ENCODE measurements at places on chromosomes 1 and 21.

DNA sequence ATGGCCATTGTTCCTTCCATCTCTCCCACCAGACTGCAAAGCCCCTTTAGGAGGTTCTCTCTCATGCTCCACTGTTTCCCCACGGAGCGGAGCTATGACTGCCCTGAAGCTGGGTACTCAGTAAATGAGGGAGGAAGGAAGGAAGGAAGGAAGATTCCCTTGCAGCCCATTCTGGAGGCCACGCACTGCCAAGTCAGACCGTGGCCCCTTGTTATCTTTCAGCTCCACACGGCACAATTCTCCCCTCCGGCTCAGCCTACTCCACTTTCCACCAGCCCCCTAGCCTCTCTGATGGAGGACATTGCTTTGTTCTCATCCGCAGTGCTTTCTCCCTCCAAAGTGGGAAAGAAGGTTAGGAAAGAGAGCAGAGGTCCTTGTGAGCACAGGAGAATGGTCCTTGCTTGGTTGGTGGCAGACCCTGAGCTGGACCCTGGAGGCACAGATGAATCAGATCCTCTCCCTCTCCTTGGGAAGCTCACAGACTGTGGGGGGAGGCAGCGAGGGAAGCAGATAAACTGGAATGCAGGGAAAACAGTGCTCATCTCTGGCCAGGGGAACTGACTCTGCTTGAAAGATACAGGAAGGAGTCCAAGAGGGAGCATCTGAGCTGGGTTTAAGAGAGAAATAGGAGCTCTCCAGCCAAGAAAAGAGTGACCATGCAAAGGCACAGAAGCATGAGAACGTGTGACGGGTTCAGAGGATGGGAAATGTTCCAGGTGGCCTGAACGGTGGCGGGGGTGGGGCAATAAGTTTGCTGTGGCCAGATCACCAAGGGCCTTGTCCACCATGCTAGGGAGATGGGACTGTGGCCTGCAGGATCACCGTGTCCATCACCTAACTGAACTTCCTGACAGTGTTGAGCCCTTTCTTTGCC is 52.6 kb downstream of the GLIS1 start:
- DNase-seq = no peak

GRCh38 chr1:121586369-121587229 is 401.8 kb downstream of the SRGAP2C start:
- DNase-seq = no peak

GRCh38 chr1:41409825-41410224 is 48.6 kb downstream of the FOXO6 start:
- DNase-seq = no peak

DNA sequence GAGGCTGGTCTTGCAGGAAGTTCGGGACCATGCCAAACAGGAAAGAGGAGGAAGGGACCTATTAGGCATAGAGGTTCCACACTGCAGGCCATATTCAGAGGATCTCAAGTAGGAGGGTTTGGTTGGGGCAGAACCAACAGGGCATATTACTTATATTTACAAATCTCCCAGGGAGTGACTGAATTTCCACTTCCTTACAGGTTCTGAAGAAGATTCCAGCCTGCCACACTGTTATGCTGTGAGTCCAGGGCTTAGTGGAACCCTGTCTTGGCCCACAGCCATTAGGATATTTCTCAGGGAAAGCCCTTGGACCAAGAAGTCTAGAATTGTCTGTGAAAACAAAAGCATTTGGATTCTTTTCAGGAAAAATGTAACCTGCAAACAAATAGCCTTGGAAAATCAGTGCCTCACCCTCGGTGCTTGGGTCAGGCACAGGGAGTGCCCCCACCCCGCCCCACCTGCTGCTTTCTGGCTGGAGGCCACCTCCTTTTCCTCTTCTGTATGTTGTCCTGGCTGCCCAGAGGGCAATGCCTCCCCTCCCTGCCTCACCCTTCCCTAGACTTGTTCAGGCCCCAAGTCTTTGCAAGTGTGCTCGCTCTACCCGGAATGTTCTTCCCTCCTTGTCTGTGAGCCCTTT is 41.0 kb upstream of the JUN start:
- DNase-seq = no peak

DNA sequence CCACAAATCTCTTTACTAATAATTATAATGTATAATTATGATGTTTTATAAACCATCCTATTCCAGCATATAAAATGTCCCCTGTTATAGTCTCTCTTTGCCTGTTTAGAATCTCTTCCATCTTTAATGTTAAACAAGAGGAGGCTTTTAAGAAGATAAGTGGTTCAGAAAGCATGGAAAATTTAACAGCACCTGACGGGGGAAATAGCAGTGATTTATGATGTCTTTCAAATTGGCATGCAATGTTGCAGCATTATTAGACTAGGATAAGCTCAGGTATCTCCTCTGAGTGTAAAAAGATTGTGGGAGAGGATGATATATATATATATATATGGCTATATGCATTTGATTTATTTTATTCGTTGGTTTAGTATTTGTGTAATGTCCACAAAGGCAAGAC is 24.4 kb downstream of the GIPC2 start:
- no peak for DNase-seq

DNA sequence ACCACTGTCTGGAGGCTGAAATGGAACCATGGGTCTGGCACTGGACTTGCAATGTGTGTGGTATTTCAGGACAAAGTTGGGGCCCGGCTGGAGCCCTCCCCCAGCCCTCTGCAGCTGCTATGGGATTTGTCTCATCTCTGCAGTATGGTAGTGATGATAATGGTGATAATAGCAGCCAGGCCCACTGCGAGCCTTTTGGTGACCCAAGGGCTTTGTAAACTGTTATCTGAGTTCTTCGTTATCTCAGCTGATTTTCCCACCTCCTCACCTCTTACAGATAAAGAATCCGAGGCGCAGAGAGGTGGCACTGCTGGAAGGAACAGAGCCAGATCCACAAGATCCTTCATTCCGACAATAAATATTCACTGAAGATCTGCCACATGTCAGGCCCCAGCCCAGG is 11.7 kb upstream of the WNT4 start:
- no peak for DNase-seq

GRCh38 chr1:234437423-234438171 is 41.4 kb downstream of the TARBP1 start:
- DNase-seq = no peak

DNA sequence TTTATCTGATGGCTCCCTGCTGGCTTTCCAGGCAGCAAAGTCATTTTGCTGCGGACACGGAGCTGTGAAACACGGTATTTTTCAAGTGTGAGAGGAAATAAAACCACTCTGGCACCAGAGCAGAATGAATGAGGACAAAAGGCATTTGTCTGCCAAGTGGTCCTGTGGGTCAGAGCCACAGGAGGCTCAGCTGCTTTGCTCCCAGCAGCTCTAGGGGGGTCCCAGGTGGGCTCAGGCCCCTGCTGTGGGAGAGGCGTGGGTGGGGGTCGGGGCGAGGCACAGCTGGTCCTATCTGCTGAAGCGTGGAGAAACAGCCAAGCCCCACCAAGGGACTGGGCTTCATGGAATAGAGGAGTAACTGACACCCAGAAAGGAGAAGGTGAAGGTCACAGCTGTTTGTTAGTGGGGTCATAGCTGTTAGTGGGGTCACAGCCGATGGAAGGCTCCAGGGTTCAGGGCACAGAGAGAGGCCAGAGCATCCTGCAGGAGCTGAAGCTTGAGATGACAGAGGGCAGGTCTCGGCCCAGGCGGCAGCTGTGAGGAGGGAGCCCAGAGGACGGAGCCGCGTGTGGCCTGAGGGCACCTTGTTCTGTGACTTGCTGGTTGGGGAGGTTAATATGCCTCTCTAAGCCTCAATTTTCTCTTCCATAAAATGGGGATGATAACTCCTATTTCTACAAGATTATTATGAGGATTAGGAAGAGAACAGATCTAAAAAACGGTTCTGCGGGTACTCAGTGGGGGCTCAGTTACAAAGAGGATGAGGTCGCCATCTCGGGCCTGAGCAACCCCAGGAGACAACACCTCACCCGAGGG is 7.1 kb downstream of the KIF17 start:
- no peak for DNase-seq

GRCh38 chr1:34101151-34101550 is 63.9 kb downstream of the CSMD2 start:
- DNase-seq = no peak

GRCh38 chr21:46570631-46571030 is 34.3 kb downstream of the S100B start:
- no peak for DNase-seq

GRCh38 chr1:42146626-42147320 is 6.4 kb upstream of the GUCA2B start:
- peak; percentile 60 for DNase-seq

- no peak for DNase-seq
These were observed 237.5 kb downstream of the HMCN1 start for GRCh38 chr1:185971688-185972087.

DNA sequence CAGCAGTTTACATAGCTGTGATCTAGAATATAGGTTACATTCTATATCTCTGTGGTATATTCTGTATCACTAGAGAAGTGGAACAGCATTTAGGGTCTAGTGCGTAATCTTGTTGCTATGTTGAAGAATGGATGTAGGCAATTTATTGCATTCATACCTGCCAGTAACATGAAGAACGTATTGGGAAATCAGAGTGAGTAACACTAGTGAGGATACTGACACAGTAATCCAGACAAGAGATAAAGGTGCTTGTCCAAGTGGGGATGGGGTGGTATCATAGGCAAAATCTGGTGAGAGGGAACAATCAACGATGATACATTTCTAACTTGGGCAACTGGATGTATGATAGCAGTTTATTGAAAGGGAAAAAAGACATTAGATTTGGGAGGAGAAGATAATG is 9.8 kb downstream of the PPP2R5A start:
- no peak for DNase-seq

DNA sequence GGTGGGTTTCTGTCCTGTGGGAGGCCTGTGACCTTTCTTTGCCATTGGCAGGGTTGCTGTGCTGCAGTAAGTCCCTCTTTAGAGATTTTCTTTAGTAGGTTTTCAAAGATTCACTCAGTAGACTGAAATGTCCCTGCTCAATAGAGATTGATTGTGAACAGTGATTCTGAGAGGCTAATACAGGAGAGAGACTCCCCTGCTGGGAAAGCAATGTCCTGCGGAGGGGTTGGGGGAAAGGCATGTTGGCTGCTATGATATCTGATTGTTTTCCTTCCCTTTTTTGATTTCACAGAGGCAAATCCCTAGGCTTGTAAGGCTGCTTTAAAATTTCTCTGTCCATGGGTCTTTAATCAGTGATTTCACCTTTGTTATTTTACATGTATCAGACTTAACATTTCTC is 589.9 kb downstream of the ADGRL2 start:
- DNase-seq = no peak

DNA sequence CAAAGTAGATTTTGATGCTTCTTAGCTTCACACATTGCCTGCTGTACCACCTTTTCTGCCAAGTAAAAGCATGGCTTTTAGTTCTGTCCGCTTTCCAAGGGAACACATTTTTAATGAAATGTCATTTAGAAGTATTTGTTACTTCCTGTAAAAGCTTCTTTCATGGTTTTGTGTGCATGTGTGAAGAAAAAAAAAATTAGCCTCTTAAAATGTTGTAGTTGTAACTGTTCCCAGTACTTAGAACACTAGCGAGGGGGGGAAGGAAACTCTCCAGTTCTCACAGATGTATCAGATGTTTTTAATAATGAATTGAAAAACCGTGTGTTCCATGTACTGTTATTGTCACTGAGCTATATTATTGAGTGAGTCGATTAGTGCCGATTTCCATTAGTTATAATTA is 568.3 kb upstream of the ADGRL2 start:
- DNase-seq = no peak

- no peak for DNase-seq
These were observed 8.8 kb downstream of the MARCKSL1 start for GRCh38 chr1:32327204-32327603.

DNA sequence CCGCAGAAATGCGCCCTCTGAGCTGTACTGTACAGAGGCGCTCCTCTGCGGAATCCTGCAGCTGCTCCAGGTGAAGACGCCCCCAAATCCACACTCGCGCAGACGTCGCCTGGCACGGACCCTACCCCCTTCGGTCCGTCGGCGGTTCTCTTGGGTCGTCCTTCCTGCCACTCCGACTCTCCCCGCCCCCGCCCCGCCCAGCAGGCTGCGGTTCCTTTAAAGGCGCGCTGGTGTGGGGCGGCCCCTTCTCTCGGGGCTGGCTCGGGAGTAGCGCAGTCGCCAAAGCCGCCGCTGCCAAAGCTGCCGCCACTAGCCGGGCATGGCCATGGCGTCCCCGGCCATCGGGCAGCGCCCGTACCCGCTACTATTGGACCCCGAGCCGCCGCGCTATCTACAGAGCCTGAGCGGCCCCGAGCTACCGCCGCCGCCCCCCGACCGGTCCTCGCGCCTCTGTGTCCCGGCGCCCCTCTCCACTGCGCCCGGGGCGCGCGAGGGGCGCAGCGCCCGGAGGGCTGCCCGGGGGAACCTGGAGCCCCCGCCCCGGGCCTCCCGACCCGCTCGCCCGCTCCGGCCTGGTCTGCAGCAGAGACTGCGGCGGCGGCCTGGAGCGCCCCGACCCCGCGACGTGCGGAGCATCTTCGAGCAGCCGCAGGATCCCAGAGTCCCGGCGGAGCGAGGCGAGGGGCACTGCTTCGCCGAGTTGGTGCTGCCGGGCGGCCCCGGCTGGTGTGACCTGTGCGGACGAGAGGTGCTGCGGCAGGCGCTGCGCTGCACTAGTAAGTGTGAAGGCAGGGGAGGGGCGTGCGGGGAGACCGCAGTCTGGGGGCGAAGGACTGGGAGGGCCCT is at the start of gene RASSF5:
Gene RASSF5 (plus strand): TSS at position 248 of the 846 bp plus-strand sequence. CDS start 72 bp downstream, at position 320.
- no peak for DNase-seq

- DNase-seq = no peak
These were observed 2.1 kb downstream of the GNAT2 start for GRCh38 chr1:109617291-109617801.

GRCh38 chr1:224298346-224299330 is 31.3 kb downstream of the NVL start:
- no peak for DNase-seq

DNA sequence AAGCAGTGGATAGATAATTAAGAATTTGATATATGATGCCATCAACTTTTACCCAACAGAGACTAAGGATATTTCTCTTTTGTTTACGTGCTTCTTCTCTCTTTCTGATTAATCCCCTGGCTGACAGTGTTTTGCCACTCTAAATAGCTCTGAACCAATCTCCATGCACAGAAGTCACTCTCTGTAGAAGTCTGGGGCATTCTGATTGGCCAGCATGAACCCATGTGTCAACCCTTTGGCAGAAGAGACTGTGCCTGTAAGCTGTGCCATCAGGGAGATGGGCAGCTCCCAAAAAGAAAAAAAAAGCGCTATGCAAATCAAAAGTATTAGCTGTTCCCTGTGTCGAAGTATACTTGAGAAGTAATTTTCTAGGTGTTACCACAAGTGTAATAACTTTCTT is 34.1 kb upstream of the NRIP1 start:
- no peak for DNase-seq

DNA sequence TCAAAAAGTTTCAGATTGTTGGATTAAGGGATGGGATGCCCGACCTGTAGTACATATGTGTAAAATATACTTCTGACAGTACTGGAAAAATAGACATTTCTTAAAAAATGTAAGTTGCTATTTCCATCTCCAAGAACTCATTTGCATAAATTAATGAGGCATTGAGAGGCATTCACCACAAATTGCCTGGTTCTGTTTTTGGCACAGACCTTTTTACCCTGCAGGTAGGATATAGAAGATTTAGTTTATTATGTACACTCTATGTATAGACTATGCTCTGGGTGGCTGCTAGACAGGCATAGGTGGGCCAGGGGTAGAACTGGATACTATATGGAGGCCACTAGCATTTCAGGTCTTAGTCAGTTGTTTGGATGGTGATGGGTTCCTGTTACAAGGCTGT is 8.0 kb downstream of the CCDC17 start:
- no peak for DNase-seq

GRCh38 chr1:115413621-115414020 is 75.6 kb upstream of the NGF start:
- DNase-seq = no peak

Measured in NCI-H1930 (cell line).